NCI-H2171 treated with DMSO at 0.1 percent for 48 hours (cell line): ENCODE measurements at places on chromosomes 7 and 10.

DNA sequence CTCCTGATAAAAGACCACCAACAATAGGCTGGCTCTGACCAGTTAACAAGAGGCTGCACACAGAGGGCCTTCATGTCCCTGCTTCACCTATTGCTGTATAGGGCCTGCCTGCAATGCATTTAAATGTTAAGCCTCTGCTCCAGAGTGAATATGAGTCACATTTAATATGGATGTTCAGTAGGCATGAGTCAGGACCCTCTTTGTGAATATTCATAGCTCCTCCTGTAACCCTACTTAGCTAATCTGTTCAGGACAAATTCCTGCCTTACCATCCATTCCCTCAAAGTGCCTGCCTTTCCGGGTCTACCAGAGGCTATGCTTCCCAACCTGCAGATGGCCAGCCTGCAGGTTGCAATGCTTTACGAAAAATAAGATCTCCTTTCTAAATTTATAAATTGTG is 32.5 kb downstream of the ARHGAP22 start:
- DNase-seq, result no peak

DNA sequence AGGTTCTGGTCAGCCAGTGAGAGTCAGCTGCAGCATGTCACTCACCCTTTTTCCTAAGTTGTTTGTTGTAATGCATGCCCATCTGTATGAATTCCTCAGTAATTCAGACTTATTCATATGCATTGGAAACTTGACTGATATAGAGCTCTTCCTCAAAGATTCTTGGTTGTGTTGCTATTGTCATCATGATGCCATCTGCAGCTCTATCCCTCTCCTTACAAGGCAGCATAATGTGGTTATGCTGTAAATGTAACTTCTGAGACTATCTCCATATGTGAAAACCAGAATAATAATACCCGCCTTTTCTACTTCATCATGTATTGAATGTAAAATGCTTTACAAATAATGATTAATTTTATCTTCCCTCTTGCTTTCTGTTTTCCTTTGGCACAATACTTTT is 252.6 kb upstream of the MTPN start:
- DNase-seq, result no peak

GRCh38 chr7:78562191-78562590 is 763.6 kb downstream of the PHTF2 start:
- DNase-seq, result peak; percentile 9

- DNase-seq, result no peak
These were observed 45.5 kb upstream of the DMBT1 start for GRCh38 chr10:122515022-122515424.

DNA sequence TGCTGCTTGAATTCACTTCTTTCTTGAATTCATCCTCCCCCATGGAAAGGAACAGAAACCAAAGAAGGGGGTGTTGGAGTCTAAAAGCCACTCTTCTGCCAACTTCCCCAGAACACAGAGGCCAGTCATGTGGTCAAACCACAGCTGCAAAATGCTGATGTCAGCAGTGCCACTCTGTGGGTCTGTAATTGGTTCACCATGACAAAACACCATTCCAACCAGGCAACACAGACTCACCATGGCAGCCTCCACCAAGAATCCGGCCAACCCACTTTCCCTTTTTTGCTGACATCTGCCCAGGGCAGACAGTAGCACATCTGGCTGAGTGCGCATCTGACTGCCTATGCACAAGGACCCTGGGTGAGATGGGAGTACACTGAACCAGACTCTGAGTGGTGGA is 16.8 kb downstream of the OSBPL3 start:
- DNase-seq, result no peak

- no peak for DNase-seq
These were observed 25.7 kb downstream of the PRKAG2 start for GRCh38 chr7:151851145-151851751.

DNA sequence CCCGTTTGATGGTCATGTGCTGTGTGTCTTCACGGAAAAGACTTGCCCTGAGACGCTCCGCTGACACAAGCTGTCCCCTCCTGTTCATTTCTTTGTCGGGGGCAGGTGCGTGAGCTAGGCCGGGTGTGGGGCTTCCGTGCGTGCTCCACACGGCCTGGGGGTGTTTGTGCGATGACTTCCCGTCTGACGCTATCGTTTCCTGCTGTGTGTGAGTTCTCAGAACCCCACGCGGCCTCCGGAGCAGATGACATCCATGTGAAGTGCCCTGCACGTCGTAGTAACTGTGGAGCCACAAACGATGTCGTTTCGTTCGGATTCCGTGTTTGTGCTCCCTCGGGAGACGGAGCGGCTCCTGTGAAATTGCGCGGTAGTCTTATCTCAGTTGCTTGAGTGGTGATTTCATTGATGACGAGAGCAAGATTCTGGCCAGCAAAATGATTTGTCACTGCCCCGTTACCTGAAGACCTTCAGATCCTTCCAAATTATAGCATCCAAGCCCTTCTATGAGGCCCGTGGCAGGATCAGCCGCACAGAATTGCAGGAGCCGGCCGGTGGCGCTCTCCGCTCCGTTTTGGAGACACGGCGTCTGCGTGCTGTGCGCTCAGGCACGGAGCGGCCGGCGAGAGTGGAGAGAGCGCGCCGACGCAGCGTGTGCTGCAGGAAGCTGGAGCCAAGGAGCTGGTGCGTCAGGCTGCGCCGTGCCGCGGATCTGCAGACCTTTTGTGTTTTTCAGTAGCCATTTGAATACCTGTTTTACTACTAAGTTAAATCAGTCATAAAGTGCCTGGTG is 94.9 kb downstream of the NKX6-2 start:
- no peak for DNase-seq

DNA sequence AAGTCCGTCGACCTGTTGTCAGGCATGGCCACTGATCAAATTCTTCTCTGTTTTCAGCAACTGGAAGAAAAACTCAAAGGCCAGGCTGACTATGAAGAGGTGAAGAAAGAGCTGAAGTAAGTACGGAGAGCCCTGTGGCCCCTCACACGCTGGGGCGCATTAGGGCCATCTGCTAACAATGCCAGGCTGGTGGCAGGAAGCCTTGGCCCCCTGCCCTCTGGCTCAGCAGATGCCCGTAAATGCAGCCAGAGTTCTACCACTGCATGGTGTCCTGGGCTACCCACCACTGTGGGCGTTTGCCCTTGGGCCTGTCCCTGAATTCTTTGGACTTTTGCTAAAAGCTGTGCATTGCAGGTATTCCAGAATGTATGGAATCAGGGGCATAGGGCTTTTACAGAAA is 96.9 kb upstream of the SH2B2 start:
- DNase-seq, result no peak

- no peak for DNase-seq
These were observed 5.4 kb downstream of the SUV39H2 start for GRCh38 chr10:14884082-14884481.

DNA sequence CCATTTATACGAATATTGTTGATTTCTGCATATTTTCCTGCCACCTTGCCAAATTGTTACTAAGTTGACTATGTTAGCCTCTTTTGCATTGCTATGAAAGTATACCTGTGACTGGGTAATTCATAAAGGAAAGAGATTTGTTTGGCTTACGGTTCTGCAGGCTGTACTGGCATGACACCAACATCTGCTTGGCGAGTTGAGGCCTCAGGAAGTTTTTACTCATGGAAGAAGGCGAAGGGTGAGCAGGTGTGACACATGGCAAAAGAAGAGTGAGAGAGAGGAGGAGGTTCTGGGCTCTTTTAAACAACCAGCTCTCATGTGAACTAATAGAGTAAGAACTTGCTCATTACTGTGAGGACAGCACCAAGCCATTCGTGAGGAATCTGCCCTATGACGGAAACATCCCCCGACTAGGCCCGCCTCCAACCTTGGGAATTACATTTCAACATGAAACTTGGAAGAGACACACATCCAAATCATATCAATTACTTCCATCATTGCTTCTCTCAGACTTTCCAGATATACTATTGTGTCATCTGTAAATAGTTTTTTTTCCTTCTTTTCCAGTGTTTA is 8.4 kb downstream of the RALA start:
- DNase-seq, result no peak

DNA sequence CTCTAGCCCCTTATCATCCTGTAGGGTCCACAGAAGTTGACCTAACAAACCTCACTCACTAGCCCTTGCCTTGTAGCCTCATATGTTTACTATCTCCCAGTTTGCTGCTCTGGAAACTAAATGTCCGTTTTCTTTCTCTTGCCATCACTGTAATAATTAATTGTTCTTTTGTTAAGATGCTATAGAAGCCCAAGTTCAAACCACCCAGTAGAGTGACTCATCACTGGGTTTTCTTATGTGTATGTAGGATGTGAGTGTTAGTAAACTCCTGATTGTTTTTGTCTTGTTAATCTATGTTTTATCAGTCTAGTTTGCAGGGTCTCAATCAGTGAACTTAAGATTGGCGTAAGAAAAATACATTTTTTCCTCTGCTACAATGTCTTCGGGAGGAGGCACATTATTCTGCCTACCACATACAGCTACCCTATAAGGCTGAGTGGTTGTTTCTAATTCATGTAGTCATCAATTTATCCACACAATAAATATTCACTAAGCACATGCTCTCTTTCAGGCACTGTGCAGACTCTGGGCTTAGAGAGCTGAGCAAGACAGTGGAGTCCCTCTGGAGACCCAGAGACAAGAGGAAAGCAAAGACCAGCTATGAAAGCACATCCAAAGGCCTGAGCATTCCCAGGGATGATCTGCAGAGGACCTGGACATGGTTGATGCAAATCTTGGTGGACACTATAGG is 474.1 kb upstream of the AKR1E2 start:
- DNase-seq, result no peak

DNA sequence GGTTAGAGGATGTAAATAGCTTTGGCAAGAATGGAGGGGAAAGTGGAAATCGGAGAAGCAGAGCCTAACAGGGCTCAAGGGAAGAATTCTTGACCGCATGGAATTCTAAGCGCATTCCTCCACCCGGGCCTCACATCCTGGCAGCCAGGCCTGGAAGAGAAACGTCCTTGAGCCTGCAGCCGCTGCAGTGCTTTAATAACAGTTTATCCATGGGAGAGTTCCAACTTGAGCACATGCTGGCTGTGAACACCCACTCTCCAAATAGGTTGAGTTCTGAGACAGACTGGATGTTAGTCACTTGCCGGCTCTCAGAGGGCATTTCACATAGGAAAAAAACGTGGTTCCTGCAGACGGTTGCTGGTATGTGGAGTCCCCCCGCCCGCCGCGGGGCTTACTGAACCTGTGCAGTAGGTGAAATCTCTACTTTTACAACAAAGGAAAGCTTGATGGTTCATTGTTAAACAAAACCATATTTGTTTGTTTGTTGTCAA is 61.4 kb upstream of the STEAP1B start:
- no peak for DNase-seq
